Fibroblast of lung (primary cell): ENCODE measurements at places on chromosomes 4 and X. TPM values are rescaled to one million over a fixed set of nuclear protein-coding genes. Genes with fewer than 3 reads are reported as not detected.

- H3K27ac ChIP-seq: no peak overlapping the region
- no peaks in the 10 kb centered on the region for H3K36me3 ChIP-seq
- no peaks in the 10 kb centered on the region for H3K27me3 ChIP-seq
- no peaks in the 10 kb centered on the region for H3K4me1 ChIP-seq
- DNase-seq: peak; percentile 95
Observed at GRCh38 chr4:105058177-105058812, 88.4 kb upstream of the TET2 start.

XAGE2 gene
- total RNA-seq: not detected in 2 replicates

PRICKLE3 gene
- total RNA-seq: 4.6 and 7.4 TPM in 2 replicates

ATP8A1 gene
- 1.5 and 4.8 TPM in 2 replicates for total RNA-seq

- DNase-seq: peak; percentile 43
- H3K27me3 ChIP-seq: no peaks in the 10 kb centered on the region
- H3K27ac ChIP-seq: no peak overlapping the region
Observed at GRCh38 chr4:87985097-87985886, 9.8 kb downstream of the SPP1 start.

DNA sequence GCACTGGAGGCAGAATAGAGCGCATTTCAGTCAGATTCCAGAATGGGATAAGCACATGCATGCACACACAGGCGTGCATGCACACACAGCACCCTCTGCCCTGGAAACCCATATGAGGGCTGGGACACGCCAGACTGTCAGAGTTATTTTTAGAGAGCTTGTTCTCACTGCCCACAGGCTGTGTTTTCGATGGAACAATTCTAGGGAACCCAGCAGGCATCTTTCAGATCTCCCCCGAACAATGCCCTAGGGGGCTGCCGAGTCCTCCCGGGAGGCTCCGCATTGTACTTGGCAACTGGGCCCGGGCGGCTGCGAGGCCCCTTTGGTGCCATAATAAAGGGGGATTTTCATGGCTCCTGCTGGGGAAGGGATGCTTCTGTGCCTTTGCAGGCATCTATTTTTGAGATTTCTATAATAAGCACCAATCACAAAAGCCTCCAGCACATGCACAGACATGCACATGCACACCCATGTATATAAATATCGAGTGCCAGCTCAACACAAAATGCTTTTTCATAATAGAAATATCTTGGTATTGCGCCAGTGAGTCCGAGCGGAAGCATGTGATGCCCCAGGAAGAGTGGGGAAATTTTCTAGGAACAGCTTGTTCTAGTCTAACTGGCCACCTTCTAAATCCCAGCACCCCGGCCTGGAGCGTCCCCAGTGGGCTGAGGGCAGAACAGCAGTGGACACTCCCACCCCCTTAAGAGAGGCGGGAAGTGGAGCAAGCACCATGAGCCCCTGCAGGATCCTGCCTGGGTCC, 88.5 kb downstream of the PHKA2 start:
- no peak overlapping the region for H3K27ac ChIP-seq
- peaks cover 4% of the 10 kb centered on the region for H3K4me1 ChIP-seq
- no peaks in the 10 kb centered on the region for H3K27me3 ChIP-seq
- no peak overlapping the region for H3K4me3 ChIP-seq
- H3K36me3 ChIP-seq: no peaks in the 10 kb centered on the region

- no peak for DNase-seq
- H3K36me3 ChIP-seq: peaks cover 2% of the 10 kb centered on the region
- H3K27ac ChIP-seq: no peak overlapping the region
- H3K4me3 ChIP-seq: no peak overlapping the region
Observed at GRCh38 chrX:12802741-12803140, 11.5 kb downstream of the PRPS2 start.

- H3K4me3 ChIP-seq: no peak overlapping the region
- no peaks in the 10 kb centered on the region for H3K4me1 ChIP-seq
- no peak overlapping the region for H3K27ac ChIP-seq
- H3K27me3 ChIP-seq: no peaks in the 10 kb centered on the region
- H3K36me3 ChIP-seq: no peaks in the 10 kb centered on the region
- DNase-seq: no peak
Observed at GRCh38 chr4:60847614-60848013, 352.5 kb upstream of the ADGRL3 start.

PDS5A gene
- total RNA-seq: 57.5 and 74.0 TPM in 2 replicates

DNA sequence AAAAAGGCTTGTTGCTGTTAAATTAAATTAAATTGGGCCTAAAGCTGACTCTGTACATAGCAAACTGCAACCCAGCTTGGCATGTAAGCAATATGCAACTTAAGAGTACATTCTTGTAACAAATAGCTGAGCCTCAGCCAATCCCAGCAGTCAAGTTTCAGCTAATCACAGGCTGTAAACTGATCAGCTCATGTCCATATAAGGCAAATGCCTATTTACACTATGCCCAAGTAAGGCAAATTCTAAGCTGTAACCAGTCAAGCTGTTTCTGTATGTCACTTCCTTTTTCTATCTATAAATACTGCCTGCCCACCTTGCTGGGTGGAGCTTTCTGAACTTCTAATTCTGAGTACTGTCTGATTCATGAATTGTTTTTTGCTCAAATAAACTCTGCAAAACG, 429.1 kb upstream of the FTHL17 start:
- H3K27ac ChIP-seq: no peak overlapping the region
- H3K4me3 ChIP-seq: no peak overlapping the region
- H3K4me1 ChIP-seq: no peaks in the 10 kb centered on the region
- DNase-seq: peak; percentile 78
- H3K36me3 ChIP-seq: no peaks in the 10 kb centered on the region

DNA sequence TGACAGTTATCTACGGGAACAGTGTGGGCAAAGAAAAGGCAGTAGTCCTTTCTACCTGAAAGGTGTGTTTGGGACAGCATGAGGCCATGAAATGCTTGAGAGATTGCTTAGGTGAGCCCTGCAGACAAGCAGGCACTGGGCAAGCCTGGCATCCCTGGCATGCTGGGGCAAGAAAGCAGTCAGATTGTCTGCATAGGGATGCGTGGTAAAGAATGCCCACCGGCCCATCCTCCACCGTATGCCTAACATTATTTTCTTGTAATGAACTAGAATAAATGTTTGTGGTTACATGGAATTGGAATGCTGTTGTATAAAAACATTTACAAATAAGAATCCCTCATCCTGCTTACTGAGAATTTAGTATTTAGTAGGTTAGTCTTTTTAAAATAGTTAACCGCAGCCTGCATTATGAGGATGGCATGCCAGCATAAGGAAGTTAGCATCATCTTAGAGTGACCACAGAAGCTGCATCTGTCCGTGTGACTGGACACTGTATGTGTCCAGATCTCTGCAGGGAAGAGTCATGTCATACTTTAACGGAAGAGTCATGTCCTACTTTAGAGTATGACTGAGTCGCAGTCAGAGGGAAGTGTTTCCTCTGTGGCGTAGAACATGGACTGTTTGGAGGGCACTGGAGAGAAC, 18.9 kb downstream of the ZBTB49 start:
- DNase-seq: peak; percentile 79
- H3K27ac ChIP-seq: peak overlapping the region; percentile 23
- H3K36me3 ChIP-seq: peaks cover 2% of the 10 kb centered on the region
- H3K4me1 ChIP-seq: peaks cover 4% of the 10 kb centered on the region
- H3K4me3 ChIP-seq: no peak overlapping the region

- peaks cover 6% of the 10 kb centered on the region for H3K4me1 ChIP-seq
- no peaks in the 10 kb centered on the region for H3K36me3 ChIP-seq
- no peak overlapping the region for H3K4me3 ChIP-seq
- DNase-seq: peak; percentile 33
Observed at GRCh38 chrX:136032370-136032769, 47.1 kb downstream of the SLC9A6 start.

GRCh38 chr4:75567725-75568124, 11.9 kb downstream of the ODAPH start:
- no peak overlapping the region for H3K27ac ChIP-seq
- H3K4me3 ChIP-seq: no peak overlapping the region
- no peaks in the 10 kb centered on the region for H3K27me3 ChIP-seq
- DNase-seq: no peak
- no peaks in the 10 kb centered on the region for H3K36me3 ChIP-seq

GPRASP1 gene
- 4.9 and 5.8 TPM in 2 replicates for total RNA-seq

APEX2 gene
- 4.6 and 4.8 TPM in 2 replicates for total RNA-seq

DNA sequence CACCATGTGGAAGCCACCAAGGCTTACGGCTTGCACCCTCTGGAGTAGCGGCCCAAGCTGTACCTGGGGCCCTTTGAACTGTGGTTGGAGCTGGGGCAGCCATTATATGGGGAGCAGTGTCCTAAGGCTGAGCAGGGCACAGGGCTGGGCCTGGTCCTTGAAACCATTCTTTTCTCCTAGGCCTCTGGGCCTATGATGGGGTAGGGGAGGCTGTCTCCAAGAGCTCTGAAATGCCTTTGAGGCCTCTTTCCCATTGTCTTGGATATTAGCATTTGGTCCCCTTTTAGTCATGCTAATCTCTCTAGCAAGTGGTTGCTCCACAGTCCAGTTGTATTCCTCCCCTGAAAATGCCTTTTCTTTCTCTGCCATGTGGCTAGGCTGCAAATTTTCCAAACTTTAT, 96.4 kb upstream of the ARX start:
- no peaks in the 10 kb centered on the region for H3K27me3 ChIP-seq
- no peaks in the 10 kb centered on the region for H3K36me3 ChIP-seq
- H3K27ac ChIP-seq: no peak overlapping the region
- no peaks in the 10 kb centered on the region for H3K4me1 ChIP-seq
- DNase-seq: no peak
- no peak overlapping the region for H3K4me3 ChIP-seq

GRCh38 chr4:77194366-77194765, 37.4 kb downstream of the CCNG2 start:
- no peak overlapping the region for H3K4me3 ChIP-seq
- H3K27ac ChIP-seq: no peak overlapping the region
- no peaks in the 10 kb centered on the region for H3K36me3 ChIP-seq
- peaks cover 5% of the 10 kb centered on the region for H3K27me3 ChIP-seq
- no peaks in the 10 kb centered on the region for H3K4me1 ChIP-seq

DNA sequence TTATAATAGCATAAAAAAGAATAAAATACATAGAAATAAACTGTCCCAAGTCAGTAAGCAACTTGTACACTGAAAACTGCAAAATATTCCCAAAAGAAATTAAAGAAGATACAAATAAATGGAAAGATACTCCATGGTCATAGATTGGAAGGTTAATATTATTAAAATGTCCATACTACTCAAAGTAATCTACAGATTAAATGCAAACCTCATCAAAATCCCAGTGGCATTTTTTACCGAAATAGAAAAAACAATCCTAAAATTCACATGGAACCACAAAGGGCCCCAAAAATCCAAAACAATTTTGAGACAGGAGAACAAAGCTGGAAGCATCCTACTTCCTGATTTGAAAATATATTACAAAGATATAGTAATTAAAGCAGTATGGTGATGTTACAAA, 133.0 kb downstream of the NDST3 start:
- no peak overlapping the region for H3K27ac ChIP-seq
- no peaks in the 10 kb centered on the region for H3K4me1 ChIP-seq
- no peak for DNase-seq
- H3K4me3 ChIP-seq: no peak overlapping the region

EDA2R gene
- total RNA-seq: 15.7 and 21.0 TPM in 2 replicates

- no peak overlapping the region for H3K4me3 ChIP-seq
- H3K4me1 ChIP-seq: no peaks in the 10 kb centered on the region
- no peak overlapping the region for H3K27ac ChIP-seq
- DNase-seq: peak; percentile 27
Observed at GRCh38 chrX:119488749-119489148, 20.5 kb downstream of the SLC25A5 start.

DNA sequence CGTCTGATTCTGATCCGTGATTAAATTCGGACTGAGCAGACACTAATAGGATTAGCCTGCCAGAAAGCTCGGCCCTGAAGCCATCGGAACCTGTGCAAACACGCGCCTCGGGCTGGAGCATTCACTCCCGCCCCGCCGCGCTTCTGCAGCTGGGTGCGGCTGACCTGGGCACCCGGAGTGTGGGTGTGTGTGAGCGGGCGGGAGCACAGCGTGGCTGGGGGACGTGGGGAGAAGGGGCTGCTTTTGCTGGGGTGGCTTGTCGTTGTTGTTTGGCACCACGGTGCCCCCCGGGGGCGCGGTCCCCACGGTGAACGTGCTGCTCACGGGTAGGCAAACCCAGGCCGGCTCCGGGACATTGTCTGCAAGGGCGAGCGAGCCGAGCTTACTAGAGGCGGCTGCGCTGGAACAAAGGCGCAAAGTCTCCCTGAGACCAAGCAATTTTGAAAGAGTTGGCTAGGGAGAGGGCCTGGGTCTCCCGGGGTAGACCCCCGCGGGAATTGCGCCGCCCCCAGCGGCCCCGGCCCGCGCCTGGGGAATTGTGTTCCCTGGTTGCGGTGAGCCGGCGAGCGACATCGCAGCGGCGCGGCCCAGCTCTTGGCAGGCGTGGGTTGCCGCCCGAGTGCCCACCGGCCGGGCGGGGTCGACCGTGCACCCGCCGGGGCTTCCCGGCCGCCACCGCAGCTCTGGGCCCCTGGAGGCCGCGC, 1.4 kb downstream of the MAMLD1 start:
- H3K27me3 ChIP-seq: no peaks in the 10 kb centered on the region
- peak overlapping the region; percentile 69 for H3K4me3 ChIP-seq
- peak overlapping the region; percentile 80 for H3K27ac ChIP-seq
- H3K36me3 ChIP-seq: no peaks in the 10 kb centered on the region
- DNase-seq: peak; percentile 9
